Body of pancreas (tissue), 4 donors: ENCODE measurements at places on chromosomes 5 and 9. TPM values are rescaled to one million over a fixed set of nuclear protein-coding genes. Genes with fewer than 3 reads are reported as not detected.

DNA sequence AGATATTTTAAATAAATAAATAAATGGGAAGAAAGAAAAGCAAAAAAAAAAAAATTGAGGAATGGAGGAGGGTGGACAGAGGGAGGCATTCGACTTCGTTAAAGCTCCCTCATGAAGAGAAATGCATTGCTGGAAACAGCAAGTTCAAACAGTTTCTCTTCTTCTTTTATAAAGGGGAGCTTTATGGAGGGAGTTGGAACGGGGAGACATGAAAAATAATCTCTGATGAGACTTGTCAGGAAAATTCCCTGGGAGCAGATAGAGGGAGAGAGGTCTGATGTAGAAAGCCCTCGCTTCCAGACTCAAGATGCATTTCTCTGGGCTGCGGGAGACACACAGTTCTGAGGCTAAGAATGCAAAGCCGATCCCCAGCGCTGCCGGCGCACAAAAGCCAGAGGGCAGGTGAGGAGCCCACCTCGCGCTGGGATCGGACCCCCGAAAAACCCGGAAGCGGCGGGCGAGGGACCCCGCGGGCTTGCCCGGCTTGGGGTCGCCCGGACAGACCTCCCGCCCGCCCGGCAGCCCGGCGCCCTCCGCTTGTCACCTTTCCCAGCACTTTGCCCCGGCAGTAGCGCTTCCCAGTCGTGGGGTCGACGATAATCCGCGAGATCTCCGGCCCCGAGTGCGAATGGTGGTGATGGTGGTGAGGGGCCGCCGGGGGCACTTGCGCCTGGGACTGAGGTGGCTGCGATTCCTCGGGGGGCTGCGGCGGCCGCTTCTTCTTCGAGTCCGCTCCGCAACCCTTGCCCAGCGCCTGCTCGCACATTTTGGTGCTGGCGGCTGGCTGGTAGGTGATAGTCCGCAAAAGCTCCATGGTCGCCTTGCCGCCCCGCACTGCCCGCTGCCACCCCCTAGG is 512 bp downstream of the PLK2 start:
- peak overlapping the region; percentile 99 for H3K27ac ChIP-seq
- peak overlapping the region; percentile 72 for H3K4me3 ChIP-seq
- no peaks in the 10 kb centered on the region for H3K27me3 ChIP-seq
- no peak for DNase-seq

DNA sequence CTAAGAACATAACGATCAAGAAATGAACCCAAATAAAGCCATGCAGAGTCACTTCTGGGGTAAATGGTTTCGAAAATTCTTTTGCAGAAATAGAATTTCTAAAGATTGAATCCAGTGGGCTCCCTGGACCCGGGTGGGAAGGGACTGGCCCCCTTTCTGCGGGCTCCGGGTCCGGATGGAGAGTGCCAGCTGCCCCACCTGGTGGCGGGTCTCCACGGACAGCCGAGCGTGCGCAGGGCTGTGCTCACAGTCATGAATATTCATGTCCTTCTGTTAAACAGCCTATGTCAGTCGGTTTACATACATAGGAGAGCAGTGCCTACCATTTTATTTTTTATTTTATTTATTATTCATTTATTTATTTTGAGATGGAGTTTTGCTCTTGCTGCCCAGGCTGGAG is 4.7 kb upstream of the PPP1R26 start:
- peaks cover 16% of the 10 kb centered on the region for H3K4me1 ChIP-seq
- DNase-seq: no peak
- no peaks in the 10 kb centered on the region for H3K27me3 ChIP-seq
- no peaks in the 10 kb centered on the region for H3K36me3 ChIP-seq
- no peak overlapping the region for H3K4me3 ChIP-seq

GRCh38 chr9:89749500-89750116 is 144.8 kb downstream of the GADD45G start:
- no peaks in the 10 kb centered on the region for H3K27me3 ChIP-seq
- H3K4me1 ChIP-seq: peaks cover 14% of the 10 kb centered on the region
- no peak for DNase-seq
- no peaks in the 10 kb centered on the region for H3K36me3 ChIP-seq

GRCh38 chr5:88888848-88889188 is 5.8 kb upstream of the MEF2C start:
- no peak overlapping the region for H3K4me3 ChIP-seq
- no peak for DNase-seq
- H3K4me1 ChIP-seq: peaks cover 12% of the 10 kb centered on the region
- H3K27me3 ChIP-seq: no peaks in the 10 kb centered on the region
- H3K36me3 ChIP-seq: no peaks in the 10 kb centered on the region
- peak overlapping the region; percentile 62 for H3K27ac ChIP-seq

GRCh38 chr9:11142965-11143738 is 530.4 kb upstream of the PTPRD start:
- no peak overlapping the region for H3K4me3 ChIP-seq
- no peaks in the 10 kb centered on the region for H3K36me3 ChIP-seq
- no peak for DNase-seq
- no peaks in the 10 kb centered on the region for H3K4me1 ChIP-seq
- no peak overlapping the region for H3K27ac ChIP-seq
- H3K27me3 ChIP-seq: no peaks in the 10 kb centered on the region

DNA sequence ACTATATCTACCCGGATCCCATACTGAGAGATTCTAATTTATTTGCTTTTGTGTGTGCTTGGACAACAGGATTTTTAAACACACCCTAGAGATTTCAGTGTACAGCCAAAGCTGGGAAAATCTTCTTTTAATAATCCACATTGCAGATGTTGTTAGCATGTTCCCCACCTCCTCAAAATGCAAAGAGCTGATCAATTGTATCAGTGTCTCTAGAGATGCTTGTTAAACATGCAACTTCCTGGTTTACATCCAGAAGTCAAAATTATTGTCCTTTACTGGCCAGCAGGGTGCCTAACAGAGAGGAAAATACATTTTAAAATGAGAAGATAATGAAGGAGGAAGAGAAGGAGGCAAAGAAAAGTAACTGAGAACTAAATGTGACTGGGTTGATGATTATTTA is 793.3 kb downstream of the SEMA5A start:
- no peaks in the 10 kb centered on the region for H3K27me3 ChIP-seq
- H3K27ac ChIP-seq: no peak overlapping the region
- H3K4me1 ChIP-seq: no peaks in the 10 kb centered on the region

DNA sequence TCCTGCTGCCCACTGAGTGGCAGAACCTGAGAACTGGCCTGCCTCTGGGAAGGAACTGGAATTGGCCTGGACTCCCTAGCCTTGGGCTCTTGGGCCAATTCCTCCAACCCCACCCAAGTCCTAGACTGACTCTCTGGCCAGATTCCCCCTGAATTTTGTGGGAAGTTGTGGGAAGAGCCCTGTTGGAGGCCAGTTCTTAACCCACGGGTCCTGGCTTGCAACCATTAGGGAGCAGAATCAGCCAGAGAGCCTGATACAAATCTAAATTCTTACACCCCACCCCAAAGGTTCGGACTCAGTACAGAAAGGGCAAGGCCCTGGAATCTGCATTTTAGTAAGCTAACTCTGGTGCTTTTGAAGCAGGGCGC is 125.3 kb upstream of the SLC25A48 start:
- no peaks in the 10 kb centered on the region for H3K36me3 ChIP-seq
- H3K4me1 ChIP-seq: peaks cover 18% of the 10 kb centered on the region
- no peak for DNase-seq
- H3K27me3 ChIP-seq: no peaks in the 10 kb centered on the region
- H3K27ac ChIP-seq: no peak overlapping the region

- no peak overlapping the region for H3K4me3 ChIP-seq
- no peaks in the 10 kb centered on the region for H3K4me1 ChIP-seq
- DNase-seq: no peak
- no peaks in the 10 kb centered on the region for H3K27me3 ChIP-seq
- H3K36me3 ChIP-seq: no peaks in the 10 kb centered on the region
These were observed 258.5 kb downstream of the AGTPBP1 start for GRCh38 chr9:85483208-85483607.

NEUROG1 gene
- not detected for total RNA-seq

ANKRD18B gene
- not detected for total RNA-seq
